ENCODE measurements at places on chromosomes 5 and 9.

GRCh38 chr5:128764601-128765310, 200.5 kb upstream of the SLC27A6 start:
- no peaks in the 10 kb centered on the region for H3K27me3 ChIP-seq
- no peaks in the 10 kb centered on the region for H3K4me1 ChIP-seq
- no peak overlapping the region for H3K27ac ChIP-seq
- H3K36me3 ChIP-seq: no peaks in the 10 kb centered on the region

GRCh38 chr9:114184071-114184470, 28.7 kb downstream of the COL27A1 start:
- H3K36me3 ChIP-seq: no peaks in the 10 kb centered on the region
- H3K27me3 ChIP-seq: no peaks in the 10 kb centered on the region
- H3K27ac ChIP-seq: no peak overlapping the region

- peaks cover 19% of the 10 kb centered on the region for H3K36me3 ChIP-seq
- H3K27me3 ChIP-seq: no peaks in the 10 kb centered on the region
- H3K27ac ChIP-seq: peak overlapping the region; percentile 87
- no peak overlapping the region for H3K4me3 ChIP-seq
These were observed 797 bp upstream of the CCL27 start for GRCh38 chr9:34663303-34663605.

- H3K4me3 ChIP-seq: no peak overlapping the region
- H3K4me1 ChIP-seq: no peaks in the 10 kb centered on the region
- H3K27ac ChIP-seq: no peak overlapping the region
- no peaks in the 10 kb centered on the region for H3K27me3 ChIP-seq
These were observed 82.3 kb downstream of the SLC38A9 start for GRCh38 chr5:55629815-55630214.

- H3K4me3 ChIP-seq: no peak overlapping the region
- no peaks in the 10 kb centered on the region for H3K4me1 ChIP-seq
- no peak for DNase-seq
- no peaks in the 10 kb centered on the region for H3K27me3 ChIP-seq
These were observed 183.9 kb downstream of the LRRC70 start for GRCh38 chr5:62762503-62762902.

DNA sequence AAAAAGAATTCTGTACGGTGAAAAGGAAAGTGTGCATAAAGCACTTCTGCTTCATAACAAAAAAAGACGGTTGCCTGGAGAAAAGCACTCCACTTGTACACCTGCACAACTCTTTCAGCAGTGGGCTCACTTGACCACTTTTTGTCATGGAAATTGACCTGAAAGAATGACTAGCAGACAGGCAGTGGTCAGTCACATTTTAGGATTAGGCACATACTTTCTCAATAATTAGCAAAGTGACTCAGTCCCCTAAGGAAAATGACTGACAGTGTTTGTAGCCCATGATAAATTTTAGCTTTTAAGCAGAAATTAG, 169.3 kb downstream of the FANCC start:
- no peak overlapping the region for H3K4me3 ChIP-seq
- H3K36me3 ChIP-seq: no peaks in the 10 kb centered on the region
- H3K27me3 ChIP-seq: no peaks in the 10 kb centered on the region
- no peaks in the 10 kb centered on the region for H3K4me1 ChIP-seq
- no peak overlapping the region for H3K27ac ChIP-seq

DNA sequence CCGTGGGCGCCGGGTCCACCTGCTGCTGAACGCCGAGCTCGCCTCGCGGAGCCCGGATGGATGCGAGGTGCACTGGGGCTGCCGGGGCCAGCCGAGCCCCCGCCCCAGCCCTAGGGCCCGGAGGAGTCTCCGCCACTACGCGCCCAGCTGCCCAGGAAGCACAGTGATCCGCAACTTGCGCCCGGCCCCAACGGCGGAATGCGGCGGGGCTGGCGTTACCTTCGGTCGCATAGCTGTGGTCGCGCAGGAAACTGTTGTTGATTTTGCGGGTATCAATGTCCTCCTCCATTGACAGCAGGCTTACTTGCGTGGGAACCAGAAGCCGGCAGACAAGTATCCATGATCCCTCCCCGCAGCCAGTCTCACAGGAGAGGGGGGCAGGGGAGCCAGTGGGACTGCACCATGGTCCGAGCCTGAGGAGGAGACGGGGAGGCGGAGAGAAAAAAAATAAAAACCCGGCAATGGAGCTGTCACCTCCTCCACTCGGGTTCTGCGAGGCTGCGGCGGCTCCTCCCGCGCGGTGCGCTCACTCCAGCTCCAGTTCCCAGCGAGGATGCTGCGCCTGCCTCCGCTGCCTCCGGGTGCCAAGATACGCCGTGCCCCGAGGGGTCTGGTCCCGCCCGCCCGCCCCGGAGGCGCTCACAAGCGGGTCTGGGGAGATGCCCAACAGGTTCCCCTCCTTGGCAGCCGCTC, 628 bp downstream of the PPP2R2B start:
- H3K27me3 ChIP-seq: peaks cover 12% of the 10 kb centered on the region
- peak; percentile 15 for DNase-seq
- peak overlapping the region; percentile 2 for H3K27ac ChIP-seq
- no peaks in the 10 kb centered on the region for H3K36me3 ChIP-seq
- peaks cover 23% of the 10 kb centered on the region for H3K4me1 ChIP-seq
